Occipital lobe (tissue), 3 donors: ENCODE measurements at places on chromosomes 12 and 14.

DNA sequence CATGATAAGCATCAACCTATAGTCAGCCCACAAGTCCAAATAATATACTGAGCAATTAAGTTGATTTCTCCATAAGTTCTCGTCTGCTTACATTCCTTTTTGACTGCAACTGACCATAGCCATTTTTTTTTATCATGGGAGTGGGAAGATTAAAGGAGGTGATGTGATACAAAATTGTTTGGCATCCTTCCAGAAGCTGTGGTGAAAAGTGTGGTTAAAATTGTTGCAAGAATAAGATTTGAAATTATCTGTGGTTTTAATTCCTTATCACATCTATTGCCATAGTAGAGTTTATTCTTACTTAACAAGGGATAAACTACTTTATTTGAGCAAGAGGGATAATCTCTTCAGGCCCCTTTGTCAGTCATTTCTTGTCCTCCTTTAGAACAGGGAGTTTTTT is 50.7 kb downstream of the LIN52 start:
- DNase-seq = no peak

- DNase-seq = no peak
Measured at GRCh38 chr14:63562405-63562804, 19.2 kb upstream of the PPP2R5E start.

GRCh38 chr14:105143451-105144025 is 25.0 kb downstream of the JAG2 start:
- DNase-seq = no peak

GRCh38 chr12:124277394-124278241 is 17.3 kb upstream of the RFLNA start:
- DNase-seq = no peak

DNA sequence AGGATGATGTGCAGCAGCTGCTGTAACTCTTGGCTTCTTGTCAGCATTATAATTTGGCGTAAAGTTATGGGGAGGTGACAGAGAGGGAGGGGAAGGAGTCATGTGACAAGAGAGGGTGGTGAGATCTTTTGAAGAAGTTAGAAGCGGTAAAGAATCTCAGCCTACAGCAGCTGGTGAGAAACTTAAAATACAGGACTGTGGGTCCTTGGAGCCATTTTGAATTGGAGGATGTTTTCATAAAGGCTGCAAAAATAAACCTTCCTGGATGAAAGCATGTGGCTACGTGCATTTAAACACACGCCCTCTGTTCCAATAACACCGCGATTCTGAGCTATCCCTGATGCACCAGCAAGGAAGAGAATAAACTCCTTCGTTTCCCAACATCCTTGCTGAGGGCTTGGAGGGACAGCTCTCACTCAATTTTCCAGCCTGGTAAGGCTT is 133.7 kb downstream of the TMEM30B start:
- no peak for DNase-seq

DNA sequence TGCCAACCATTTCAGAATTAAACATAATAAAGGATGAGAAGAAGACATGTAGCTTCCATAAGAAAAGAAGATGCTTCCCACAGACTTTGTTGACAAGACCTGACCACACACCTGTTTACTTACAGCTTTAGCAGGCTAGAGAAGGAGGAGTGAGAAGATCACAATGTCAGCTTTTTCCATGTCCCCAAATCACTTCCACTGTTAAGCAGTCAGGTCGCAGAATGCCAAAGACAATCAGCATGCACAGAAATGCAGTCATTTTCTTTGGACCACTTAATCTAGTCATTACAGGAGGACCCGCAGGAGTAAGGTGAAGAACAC is 314.9 kb downstream of the SSPN start:
- DNase-seq = no peak

DNA sequence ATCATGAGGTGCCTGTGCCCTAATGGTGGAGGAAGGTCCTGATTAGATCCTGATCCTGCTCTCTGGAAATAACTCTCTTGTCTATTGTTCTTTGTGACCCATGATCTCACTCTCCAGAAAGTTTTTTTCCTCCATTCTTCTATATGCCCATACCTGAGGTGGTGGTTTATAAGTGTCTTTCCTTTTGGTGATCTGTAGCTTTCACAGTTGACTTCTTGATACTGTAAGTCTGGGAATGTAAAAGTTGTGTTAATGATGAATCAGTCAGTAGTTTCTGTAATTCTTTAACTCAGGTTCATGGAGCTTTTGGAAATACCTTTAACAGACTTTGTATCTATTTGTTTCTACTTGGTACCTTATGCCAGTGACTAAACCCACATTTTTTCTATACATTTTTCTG is 444.0 kb upstream of the FLRT2 start:
- DNase-seq = no peak

GRCh38 chr12:112107306-112108201 is 1.0 kb downstream of the NAA25 start:
- DNase-seq = no peak

- DNase-seq = no peak
Measured at GRCh38 chr14:36035675-36036074, 140.8 kb downstream of the PTCSC3 start.

- no peak for DNase-seq
Measured at GRCh38 chr12:118302053-118302452, 70.7 kb downstream of the TAOK3 start.

DNA sequence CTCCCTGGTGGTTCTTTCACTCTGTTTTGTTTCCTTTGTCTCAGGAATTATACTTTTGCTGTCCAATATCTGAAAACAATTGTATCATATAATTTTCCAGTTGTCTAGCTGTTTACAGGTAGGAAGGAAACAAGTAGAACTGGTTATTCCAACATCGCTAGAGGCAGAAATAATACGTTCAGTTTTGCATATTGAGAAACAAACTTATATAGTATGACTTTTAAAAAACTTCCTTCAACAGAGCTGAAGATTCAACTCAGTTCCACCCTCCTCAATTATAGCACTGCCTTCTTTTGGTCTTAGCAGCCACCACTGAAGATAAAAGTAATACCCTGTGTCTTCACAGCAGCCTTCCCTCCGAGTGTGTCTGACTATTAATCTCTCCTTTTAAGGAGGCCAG is 214.3 kb downstream of the EFCAB11 start:
- no peak for DNase-seq

GRCh38 chr12:82688035-82688501 is 1.4 kb downstream of the TMTC2 start:
- no peak for DNase-seq

GRCh38 chr12:63978519-63978918 is 134.0 kb downstream of the SRGAP1 start:
- DNase-seq = no peak

GRCh38 chr14:102828151-102828550 is 50.9 kb downstream of the TRAF3 start:
- no peak for DNase-seq

DNA sequence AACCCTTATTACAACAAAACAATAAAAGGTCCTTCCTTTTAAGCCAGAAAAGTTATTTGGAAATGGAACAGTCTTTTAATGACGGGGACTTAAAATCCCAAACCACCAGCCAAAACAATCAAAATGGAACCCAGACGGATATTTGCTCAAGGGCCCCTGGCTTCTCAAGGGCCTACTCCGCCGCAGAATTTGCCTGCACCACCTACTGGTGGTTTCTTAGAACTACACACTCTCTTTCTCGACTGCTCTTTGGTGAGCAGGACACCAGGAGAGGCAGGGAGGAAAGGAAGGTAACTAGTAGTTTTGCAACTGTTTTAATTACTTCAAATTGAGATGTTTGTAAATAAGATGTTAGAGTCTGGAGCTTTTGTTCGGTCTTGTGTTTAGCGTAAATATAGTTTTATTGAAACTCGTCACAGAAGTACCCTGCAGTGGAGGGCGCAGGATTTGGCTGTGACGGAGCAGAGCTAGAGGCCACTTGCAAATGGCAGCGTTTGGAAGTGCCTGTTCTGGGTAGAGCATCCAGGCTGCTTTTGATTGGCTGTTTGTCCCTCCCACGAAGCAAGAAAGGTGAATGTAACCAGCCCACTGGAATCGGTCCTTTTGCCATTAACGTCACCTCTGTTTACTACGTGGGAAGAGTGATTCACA is 238.5 kb downstream of the CACNA1C start:
- no peak for DNase-seq

DNA sequence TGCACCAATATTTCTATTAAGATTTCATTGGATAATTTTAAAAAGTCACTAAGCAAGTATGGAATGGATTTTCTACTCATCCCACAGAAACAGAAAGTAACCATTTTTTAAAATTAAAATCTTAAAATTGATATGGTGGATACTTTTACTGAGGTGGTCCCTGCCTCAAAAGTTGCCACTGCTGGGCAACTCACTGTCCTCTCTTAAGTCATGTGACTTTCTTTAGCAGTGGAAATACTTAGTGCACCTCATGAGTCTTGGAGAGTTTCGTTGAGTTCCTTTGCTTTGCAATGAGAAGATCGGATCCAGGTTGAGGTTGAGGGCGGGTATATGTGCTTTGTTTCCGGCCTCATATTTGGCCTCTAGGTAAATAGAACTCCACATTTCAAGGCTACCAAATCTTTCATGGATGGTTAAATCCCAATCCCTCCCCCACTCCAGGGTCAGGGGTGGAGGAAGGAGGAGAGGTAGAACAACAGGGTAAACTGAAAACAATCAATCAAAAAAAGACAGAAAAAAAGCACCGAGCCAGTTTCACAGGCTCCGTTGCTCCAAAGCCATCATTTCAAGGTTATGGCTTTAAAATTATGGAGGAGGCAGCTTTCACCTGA is 39.5 kb upstream of the DUSP6 start:
- no peak for DNase-seq
